ENCODE measurements at places on chromosomes 7 and 10.

DNA sequence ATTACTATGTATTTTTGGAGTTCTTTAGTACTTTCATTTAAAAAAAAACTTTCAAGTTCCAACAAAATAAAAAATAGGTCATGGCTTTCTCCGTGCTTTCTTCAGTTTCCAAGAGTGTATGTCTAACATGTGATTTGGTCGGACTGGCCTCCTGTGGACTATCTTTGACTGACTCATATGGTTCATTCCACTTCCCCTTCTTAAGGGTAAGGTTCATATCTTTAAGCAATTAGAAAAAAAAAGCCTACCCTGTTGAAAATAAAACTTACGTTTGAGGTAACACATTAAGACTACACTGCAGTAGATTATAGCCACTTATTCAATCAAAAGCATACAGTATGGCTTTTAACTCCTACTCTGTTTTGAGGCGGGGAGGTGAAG is 112.8 kb upstream of the AHR start:
- peak; percentile 8 for DNase-seq

- no peak for DNase-seq
Measured at GRCh38 chr10:71253981-71254818, 41.8 kb downstream of the UNC5B start.

GRCh38 chr10:114879541-114880158 is 58.1 kb downstream of the FHIP2A start:
- DNase-seq: no peak

DNA sequence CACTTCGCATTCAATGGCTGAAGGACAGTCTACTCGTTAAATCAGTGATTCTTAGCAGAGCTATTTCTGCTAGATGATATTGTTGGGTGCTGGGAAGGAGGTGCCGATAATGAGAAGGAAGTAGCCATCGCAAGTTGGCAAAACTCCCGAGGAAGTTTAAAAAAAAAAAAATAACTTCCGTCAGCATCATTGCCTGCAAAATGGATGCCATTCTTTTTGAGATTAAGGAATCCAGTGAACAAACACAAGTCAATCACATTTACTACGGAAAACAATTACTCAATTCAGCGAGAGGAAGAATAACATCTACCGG is 74.4 kb upstream of the SFMBT2 start:
- no peak for DNase-seq

GRCh38 chr7:151836927-151837205 is 40.0 kb downstream of the PRKAG2 start:
- DNase-seq: no peak

GRCh38 chr7:94657771-94658693 is 2.1 kb upstream of the SGCE start:
- peak; percentile 93 for DNase-seq

- DNase-seq: no peak
Measured at GRCh38 chr7:131792311-131792710, 235.9 kb upstream of the PODXL start.

DNA sequence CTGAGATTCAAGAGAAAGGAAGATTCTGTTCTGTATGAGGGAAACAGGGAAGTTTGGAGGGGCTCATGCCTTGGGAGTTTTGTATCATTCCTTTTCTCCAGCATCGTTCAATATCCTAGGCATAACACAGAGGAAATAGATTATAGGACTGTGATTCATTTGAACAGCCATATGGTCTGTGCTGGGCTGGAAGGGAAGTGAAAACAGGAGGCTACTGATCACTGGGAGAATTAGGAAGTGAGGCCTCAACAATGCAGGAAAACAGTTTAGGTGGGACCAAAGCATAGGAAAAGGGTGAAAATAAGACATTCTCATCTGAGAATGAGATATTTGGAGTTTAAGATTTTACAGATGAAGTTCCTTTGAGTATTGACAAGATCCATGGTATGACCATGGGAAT is 70.7 kb upstream of the MKX start:
- DNase-seq: no peak

GRCh38 chr10:84140036-84140379 is 699 bp downstream of the GHITM start:
- no peak for DNase-seq

- DNase-seq: no peak
Measured at GRCh38 chr10:86443069-86443468, 76.5 kb upstream of the GRID1 start.

DNA sequence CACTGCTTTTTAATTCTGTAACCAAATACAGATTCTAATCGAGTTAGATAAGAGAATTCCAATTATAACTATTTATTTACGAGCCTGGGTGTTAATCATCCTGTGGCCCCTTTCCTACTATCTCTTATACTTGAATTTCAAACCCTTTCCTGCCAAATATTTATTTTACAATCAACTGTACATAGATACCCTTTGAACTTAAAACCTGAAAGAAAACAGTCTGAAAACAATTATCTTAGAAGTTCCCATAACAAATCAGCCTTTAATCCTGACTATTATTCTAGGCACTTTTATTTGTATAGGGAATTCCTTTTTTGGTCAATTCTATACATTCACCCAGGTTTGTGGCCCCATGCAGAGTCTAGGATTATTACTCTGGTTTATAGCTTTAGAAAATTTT is 10.6 kb upstream of the GPR37 start:
- DNase-seq: no peak

DNA sequence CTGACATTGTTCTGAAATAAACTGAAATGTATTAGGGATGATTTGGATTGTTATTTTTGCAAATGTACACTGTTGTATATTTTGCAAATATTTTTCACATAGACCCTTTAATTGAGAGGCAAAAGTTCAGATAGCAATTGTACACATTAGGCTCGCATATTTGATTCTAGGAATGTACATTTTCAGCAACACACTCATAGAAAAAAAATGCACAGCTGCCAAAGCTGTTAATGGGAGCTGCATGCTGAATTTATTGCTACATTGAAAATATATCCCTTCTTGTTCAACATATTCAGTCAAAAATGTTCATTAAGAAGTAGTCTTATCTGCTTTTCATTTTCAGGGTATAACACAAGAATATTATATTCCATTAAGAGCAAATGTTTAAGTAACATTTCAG is 512.9 kb downstream of the ATRNL1 start:
- no peak for DNase-seq

DNA sequence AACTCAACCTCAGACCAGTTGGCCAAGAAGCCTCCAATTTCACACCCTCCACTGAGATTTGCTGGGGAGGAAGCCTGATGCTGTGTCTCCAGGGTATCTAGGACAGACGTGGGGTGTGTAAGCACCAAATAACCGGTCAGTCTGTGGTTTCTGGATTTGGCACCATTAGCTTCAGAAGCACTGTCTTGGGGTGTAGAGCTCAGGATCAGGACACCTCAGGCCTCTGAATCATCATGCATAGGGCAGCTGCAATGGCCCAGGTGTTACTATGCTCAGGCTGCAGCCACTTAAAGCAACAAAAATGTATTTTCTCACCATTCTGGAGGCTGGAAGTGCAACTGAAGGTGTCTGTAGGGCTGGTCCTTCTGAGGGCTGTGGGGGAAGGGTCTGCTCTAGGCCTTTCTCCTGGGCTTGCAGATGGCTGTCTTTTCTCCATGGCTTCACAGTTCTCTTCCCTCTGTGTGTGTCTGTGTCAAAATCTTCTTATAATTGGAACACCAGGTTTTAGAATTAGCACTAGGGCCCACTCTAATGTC is 73.4 kb upstream of the SEPHS1 start:
- DNase-seq: no peak

GRCh38 chr10:113339121-113339520 is 213.7 kb upstream of the HABP2 start:
- no peak for DNase-seq

DNA sequence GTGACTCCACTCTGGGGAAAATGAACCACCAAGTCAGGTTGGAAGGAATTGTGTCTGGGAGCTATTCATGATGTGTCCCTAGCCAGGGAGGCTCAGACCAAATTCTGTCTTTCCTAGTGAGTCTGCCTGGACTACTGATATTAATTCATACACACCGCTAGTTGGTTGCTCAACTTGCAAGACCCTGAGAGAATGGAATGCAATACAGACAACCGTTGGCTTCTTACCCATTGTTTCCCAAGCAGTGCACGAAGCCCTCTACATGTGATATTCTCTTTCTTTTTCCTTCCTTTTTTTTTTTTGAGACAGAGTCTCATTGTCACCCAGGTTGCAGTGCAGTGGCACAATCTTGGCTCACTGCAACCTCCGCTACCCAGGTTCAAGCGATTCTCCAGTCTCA is 19.4 kb upstream of the SRGN start:
- DNase-seq: no peak

DNA sequence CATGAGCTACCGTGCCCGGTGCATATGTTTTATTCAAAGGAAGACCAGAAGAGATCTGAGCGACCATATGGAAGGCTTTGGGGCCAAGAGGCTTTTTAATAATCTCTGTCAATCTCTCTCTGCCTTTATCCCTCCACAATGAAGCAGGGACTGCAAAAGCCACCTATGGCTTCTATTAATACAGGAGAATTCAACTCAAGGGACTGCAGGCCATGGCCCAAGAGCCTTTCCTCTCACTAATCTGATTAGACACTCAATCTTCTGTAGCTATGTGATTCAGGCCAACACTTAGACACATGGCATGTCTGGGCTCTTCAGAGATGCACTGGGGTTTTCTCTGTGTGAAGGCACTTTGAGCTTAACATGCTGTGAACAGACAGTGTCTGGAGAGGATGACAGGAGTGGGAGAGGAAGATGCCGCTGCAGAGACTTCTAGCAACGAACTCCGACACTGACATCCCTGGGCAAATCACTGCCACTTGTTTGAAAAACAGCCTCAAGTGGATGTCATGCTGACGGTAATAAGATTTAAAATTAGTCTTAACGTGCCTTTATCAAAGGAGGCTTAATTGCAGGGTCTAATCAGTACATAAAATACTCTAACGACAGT is 114.4 kb upstream of the AOAH start:
- DNase-seq: no peak

DNA sequence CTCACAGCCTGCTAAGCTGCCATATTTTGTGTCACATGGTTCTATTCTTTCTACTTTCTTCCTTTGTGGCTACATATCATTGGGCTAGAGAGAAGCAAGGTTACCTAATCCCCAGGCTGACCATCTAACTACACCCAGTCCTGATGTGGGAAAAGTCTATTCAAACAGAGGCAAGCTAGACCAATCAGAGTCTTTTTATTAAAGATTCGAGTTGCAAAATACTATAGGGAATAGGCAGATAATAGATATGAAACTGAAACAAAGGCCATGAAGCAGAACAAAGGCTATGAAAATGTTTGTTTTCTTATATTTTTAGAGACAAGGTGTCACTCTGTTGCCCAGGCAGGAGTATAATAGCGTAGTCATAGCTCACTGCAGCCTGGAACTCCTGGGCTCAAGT is 36.7 kb downstream of the MTERF1 start:
- DNase-seq: no peak

DNA sequence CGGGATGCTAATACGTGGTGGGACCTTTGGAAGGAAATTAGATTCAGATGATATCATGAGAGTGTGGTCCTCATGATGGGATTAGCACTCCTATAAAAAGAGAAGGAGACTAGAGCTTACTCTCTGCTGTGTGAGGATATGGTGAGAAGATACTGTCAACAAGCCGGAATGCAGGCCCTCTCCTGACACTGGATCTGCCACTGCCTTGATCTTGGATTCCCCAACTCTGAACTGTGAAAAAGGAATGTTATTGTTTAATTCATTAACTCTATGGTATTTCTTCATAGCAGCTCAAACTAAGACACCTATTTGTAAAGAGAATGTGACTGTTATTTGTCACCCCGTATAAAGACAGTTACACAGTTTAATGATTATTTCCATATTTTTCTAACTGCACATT is 1227.5 kb upstream of the C7orf33 start:
- DNase-seq: no peak

DNA sequence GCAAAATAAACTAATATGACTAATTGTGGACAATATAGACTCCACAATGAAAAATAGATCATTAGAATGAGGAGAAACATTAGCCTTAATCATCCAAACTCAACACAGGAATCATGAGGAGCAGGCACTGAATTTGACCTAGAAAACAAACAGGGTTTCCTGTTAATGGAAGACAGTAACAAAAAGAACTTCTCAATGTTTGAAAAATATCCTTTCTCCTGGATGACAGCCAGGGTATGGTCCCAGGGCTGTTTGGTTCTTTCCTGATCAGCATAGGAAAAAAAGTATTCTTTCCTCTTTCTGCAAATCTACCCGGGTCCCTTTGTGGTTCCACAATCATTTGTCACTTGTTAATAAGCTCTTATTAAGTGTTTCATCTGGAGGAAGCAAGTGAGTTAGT is 145.3 kb upstream of the SVIL start:
- DNase-seq: no peak

GRCh38 chr7:44431091-44431608 is 59.3 kb downstream of the NUDCD3 start:
- no peak for DNase-seq

GRCh38 chr7:84195295-84196060 is 889 bp upstream of the SEMA3A start:
- DNase-seq: no peak

- no peak for DNase-seq
Measured at GRCh38 chr7:26356229-26356628, 64.6 kb downstream of the SNX10 start.
